ENCODE measurements at places on chromosomes 7 and 10. TPM values are rescaled to one million over a fixed set of nuclear protein-coding genes. Genes with fewer than 3 reads are reported as not detected.

Gene INPP5A
- 36.7 TPM for total RNA-seq

Gene FFAR4
- not detected for total RNA-seq

Gene MRLN
- not detected for total RNA-seq

Gene GRM3
- not detected for total RNA-seq

Gene IQUB
- total RNA-seq = 0.18 TPM

Gene OPN4
- not detected for total RNA-seq

Gene CDK13
- 50.4 TPM for total RNA-seq

Gene ANKRD61
- total RNA-seq = under 0.01 TPM

Gene TMEM196
- total RNA-seq = not detected

Gene TMEM130
- 1.1 TPM for total RNA-seq

Gene EN2
- total RNA-seq = not detected

Gene CARD11
- total RNA-seq = 0.18 TPM

Gene NRAP
- not detected for total RNA-seq

Gene RPEL1
- total RNA-seq = under 0.01 TPM

Gene TUBB8
- total RNA-seq = not detected

Gene EIF3B
- 211 TPM for total RNA-seq

Gene LRGUK
- under 0.01 TPM for total RNA-seq

Gene DOCK4
- total RNA-seq = 14.2 TPM

Gene ST8SIA6
- total RNA-seq = 0.18 TPM

Gene KLF14
- not detected for total RNA-seq

Gene C10orf67
- total RNA-seq = 0.18 TPM

Gene FAM25C
- not detected for total RNA-seq

Gene LMTK2
- 5.0 TPM for total RNA-seq

Gene HTR5A
- not detected for total RNA-seq
